ENCODE measurements at places on chromosomes 5 and 9.

DNA sequence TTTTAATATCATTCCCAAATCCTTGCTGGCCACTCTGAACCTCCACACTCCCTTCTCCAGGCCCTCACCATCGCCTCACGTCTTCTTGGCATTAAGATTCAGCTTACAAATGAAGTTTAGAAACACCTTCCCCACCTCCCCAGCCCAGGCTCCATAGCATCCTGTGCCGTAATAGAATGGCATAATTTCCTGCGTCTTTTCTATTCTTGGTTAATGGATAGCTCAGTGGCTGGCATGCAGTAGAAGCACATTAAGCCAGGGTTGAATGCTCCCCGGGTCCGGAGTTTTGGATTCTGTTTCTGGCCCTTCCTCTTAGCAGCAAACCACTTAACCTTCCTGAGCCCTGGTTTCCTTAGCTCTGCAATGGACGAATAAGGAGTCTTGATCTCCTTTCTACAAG, 13.8 kb downstream of the WWC1 start:
- no peak for DNase-seq

- no peak for DNase-seq
Observed at GRCh38 chr9:87529671-87530070, 32.0 kb downstream of the DAPK1 start.

- no peak for DNase-seq
Observed at GRCh38 chr5:178988436-178989220, 6.5 kb downstream of the GRM6 start.

- DNase-seq, result no peak
Observed at GRCh38 chr9:31486630-31487029, 897.8 kb upstream of the ACO1 start.

GRCh38 chr9:4596165-4596922, 65.8 kb upstream of the PLPP6 start:
- peak; percentile 27 for DNase-seq

GRCh38 chr9:86500667-86501435, 146.6 kb upstream of the TUT7 start:
- DNase-seq, result no peak

DNA sequence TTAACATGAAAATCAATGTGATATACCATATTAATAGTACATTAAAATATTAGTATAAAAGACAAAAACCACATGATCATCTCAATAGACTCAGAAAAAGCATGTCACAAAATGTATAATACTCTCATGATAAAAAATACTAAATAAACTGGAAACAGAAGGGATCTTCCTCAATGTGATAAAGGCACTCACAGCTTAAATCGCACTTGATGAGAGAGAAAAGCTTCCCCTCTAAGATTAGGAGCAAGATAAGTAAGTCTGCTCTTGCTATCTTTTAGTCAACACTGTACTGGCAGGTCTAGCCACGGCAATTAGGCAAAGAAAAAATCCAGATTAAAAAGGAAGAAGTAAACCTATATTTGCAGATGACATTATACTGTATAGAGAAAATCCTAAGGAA, 21.8 kb upstream of the MSH3 start:
- DNase-seq, result no peak

DNA sequence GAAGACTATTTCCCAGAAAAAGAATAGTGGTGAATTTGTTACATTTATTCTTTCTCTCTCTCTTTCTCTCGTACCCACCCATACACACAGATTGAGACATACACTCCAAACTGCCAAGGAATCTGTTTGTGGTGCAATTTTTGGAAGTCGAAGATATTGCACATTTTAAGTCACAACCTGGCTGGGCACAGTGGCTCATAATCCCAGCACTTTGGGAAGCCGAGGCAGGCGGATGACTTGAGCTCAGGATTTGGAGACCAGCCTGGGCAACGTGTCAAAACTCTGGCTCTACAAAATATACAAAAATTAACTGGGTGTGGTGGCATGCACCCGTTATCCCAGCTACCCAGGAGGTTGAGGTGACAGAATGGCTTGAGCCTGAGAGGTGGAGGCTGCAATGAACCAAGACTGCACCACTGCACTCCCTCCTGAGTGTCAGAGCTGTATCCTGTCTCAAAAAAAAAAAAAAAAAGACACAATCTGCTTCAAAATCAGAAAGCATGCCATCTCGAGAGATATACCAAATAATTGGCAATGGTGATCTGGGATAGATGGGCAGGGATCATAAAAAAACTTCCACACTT, 19.2 kb upstream of the PLIN2 start:
- no peak for DNase-seq

DNA sequence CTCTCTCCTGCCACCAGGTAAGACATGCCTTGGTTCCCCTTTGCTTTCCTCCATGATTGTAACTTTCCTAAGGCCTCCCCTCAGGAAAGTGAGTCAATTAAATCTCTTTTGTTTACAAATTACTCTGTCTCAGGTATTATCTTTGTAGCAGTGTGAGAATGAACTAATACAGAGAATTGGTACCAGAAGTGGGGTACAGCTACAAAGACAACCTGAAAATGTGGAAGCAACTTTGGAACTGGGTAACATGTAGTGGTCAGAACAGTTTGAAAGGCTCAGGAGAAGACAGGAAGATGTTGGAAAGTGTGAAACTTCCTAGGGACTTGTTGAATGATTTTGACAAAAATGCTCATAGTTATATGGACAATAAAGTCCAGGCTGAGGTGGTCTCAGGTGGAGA, 97.2 kb downstream of the FAM170A start:
- DNase-seq, result no peak

- DNase-seq, result no peak
Observed at GRCh38 chr5:132298298-132299212, 4.4 kb downstream of the SLC22A4 start.

Data from activated CD4-positive, alpha-beta T cell treated with anti-CD3 and anti-CD28 coated beads, Interleukin-2, amount 50 U/mL, for 24 hours (primary cell).